ENCODE measurements at places on chromosomes 3 and 15. TPM values are rescaled to one million over a fixed set of nuclear protein-coding genes. Genes with fewer than 3 reads are reported as not detected.

GRCh38 chr15:40590667-40591050, 3.4 kb upstream of the KNL1 start:
- peaks cover 18% of the 10 kb centered on the region for H3K4me1 ChIP-seq
- peak overlapping the region; percentile 61 for H3K4me3 ChIP-seq
- peak overlapping the region; percentile 56 for H3K27ac ChIP-seq
- H3K27me3 ChIP-seq = no peaks in the 10 kb centered on the region

LYZL4 gene
- not detected for total RNA-seq

DNA sequence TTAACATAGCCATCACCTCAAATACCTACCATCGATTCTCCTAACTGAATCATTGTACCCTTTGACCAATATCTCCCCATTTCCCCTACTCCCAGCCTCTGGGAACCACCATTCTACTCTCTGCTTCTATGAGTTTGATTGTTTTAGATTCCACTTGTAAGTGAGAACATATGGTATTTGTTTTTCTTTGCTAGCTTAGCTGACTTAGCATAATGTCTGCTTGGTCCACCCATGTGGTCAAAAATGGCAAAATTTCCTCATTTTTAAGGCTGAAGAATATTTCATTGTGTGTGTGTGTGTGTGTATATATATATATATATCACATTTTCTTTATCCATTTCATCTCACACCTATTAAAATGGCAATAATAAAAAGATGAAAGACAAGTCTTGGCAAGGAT, 469.3 kb downstream of the FHIT start:
- H3K27me3 ChIP-seq = no peaks in the 10 kb centered on the region
- no peaks in the 10 kb centered on the region for H3K4me1 ChIP-seq
- no peak for DNase-seq
- H3K4me3 ChIP-seq = no peak overlapping the region

DNA sequence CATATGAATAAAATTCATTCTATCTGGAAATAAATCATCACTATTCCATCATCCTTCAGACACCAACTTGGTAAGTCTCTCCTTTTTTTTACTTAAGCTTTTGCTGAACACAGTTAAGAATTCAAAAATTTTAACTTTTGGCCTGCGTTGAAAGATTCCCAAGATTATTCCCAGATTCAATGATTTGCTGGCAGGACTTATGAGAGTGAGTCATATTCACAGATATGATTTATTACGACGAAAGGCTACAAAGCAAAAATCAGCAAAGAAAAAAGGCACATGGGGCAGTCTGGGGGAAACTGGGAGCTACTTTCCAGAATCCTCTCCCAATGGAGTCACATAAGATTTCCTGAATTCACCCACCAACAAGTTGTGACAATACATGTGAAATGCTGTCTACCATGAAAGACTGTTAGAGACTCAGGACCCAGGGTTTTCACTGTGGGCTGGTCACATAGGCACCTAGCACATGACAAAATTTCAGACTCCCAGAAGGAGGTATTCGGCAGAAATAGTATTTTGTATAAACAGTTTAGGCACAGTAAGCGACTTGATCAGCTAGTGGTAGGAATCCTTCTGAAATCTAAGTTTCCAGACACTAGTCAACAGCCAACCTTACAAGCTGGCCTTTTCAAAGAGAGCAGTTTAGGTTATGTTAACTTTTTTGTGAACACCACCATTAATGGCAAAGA, 82.1 kb downstream of the DLG1 start:
- no peaks in the 10 kb centered on the region for H3K36me3 ChIP-seq
- H3K4me3 ChIP-seq = no peak overlapping the region

DNA sequence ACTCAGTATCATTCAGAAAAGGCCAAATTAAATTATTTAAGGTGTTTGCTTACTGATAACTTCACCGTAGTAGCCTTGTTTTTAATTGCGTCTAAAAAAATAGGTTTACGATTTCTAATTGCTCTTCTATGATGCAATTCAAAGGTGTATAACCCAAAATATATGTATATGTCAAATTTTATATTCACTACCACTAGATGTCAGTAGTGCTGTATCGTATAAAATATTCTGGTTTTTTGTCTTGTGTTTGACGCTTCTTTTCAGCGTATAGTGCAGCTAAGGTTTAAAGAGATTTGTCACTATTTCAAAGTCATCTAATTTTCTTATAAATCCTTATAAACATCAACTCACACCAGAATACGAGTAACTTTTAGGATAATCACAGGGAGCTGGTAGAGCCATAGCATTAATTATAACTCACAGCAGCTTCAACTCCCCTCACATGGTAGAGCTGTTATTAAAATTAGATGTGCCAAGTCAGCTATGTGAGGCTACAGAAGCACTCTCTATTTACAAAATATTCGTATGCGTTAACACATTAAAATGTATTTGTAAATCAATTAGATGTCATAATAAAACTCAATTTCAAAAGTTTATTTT, 3.5 kb downstream of the PFN2 start:
- no peak for DNase-seq
- peaks cover 47% of the 10 kb centered on the region for H3K4me1 ChIP-seq
- peak overlapping the region; percentile 100 for H3K27ac ChIP-seq
- no peaks in the 10 kb centered on the region for H3K27me3 ChIP-seq

DNA sequence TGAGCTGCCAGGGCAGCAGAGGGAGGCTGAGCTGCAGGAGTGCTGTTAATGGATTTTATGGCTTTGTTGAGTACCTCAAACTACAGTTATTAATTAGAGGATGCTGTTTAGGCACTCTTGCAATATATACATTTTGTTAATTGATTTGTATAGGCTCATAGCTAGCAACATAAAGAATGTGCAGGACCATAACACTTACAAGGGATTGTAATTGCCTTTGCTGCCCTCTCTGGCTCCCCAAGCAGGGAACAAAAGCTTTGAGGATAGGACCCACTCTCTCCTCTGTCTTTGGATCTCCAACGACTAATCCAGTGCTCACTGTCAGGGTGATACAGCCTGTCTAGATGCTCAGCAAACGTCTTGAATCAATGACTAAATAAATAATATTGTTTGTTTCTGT, 1.2 kb upstream of the CLSTN2 start:
- H3K4me3 ChIP-seq = no peak overlapping the region
- H3K4me1 ChIP-seq = peaks cover 6% of the 10 kb centered on the region
- H3K36me3 ChIP-seq = no peaks in the 10 kb centered on the region
- peaks cover 26% of the 10 kb centered on the region for H3K27me3 ChIP-seq

- DNase-seq = no peak
- H3K4me1 ChIP-seq = no peaks in the 10 kb centered on the region
- H3K4me3 ChIP-seq = no peak overlapping the region
- no peaks in the 10 kb centered on the region for H3K27me3 ChIP-seq
- no peak overlapping the region for H3K27ac ChIP-seq
Observed at GRCh38 chr3:117433427-117433826, 723.8 kb downstream of the TUSC7 start.

DNA sequence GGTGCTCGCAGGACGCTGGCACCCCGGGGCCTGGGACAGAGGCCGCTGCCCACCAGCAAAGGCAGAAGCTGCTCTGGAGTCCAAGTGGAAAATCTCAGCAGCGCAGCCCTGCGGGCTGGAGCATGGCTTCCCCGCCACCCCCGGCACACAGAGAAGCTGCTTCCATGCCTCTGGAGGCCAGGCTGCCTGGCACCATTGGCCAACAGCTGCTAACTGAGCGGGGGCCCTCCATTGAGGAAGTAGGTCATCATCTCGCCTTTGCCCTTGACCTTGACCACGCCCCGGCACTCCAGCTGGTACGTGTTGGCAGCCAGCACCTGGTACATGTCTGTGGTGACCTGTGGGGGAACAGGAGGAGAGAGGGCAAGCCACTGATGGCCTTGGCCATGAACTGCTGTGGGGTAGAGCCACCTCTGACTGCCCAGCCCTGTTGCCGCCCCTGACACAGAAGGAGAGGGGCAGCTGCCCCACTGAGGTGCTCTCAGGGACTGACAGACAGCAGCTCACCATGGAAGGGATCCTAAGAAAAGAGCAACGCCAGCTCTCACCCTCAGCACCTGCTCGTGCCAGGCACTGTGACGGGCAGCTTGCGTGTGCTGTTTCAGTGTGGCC, 82.8 kb downstream of the SEC22A start:
- H3K4me3 ChIP-seq = no peak overlapping the region
- H3K36me3 ChIP-seq = no peaks in the 10 kb centered on the region
- no peaks in the 10 kb centered on the region for H3K27me3 ChIP-seq
- H3K4me1 ChIP-seq = no peaks in the 10 kb centered on the region
- H3K27ac ChIP-seq = no peak overlapping the region
- no peak for DNase-seq

DNA sequence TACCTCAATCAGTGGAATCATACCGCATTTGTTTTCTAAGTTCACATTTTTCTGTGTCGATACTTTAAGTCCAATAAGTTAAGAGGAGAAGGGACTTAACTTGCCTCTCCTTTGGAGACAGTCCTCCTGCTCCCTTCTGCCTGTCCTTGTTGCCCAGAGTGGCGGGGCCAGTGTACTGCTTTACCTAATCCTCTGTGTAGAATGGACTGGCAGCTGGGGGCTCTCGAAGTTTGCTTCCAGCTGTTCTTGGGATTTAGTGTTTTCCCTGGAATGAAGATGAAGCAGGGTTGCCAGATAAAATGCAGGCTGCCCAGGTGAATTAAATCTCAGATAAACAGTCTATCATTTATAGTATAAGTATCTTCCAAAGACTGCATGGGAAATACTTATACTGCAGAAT, 287.6 kb upstream of the C2CD4B start:
- H3K27me3 ChIP-seq = no peaks in the 10 kb centered on the region
- DNase-seq = no peak
- H3K4me3 ChIP-seq = no peak overlapping the region

GRCh38 chr3:171700157-171700556, 110.1 kb downstream of the PLD1 start:
- DNase-seq = no peak
- H3K36me3 ChIP-seq = no peaks in the 10 kb centered on the region
- no peaks in the 10 kb centered on the region for H3K4me1 ChIP-seq
- H3K27ac ChIP-seq = no peak overlapping the region

- DNase-seq = no peak
- no peak overlapping the region for H3K4me3 ChIP-seq
- H3K4me1 ChIP-seq = no peaks in the 10 kb centered on the region
- no peaks in the 10 kb centered on the region for H3K27me3 ChIP-seq
- no peaks in the 10 kb centered on the region for H3K36me3 ChIP-seq
Observed at GRCh38 chr3:17983106-17983505, 240.7 kb upstream of the TBC1D5 start.

DNA sequence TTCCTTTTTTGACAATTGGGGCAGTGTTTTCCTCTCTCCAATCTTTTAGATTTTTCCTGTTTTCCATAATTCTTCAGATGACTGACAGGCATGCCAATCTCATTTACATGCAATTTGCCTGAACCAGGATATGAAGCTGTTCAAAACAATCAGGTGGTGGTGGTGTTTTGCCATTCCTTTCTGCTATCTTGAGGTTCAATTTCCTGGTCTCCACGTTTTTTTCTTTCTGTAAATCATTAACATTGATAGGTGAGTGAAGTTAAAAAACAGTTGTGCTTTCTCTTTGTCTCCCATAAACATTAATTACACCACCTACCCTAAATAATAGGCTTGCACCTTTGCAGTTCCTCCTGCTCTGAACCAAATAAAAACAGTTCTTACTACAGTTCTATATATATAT, 49.1 kb downstream of the C2CD4A start:
- H3K36me3 ChIP-seq = no peaks in the 10 kb centered on the region
- no peak for DNase-seq
- H3K27me3 ChIP-seq = no peaks in the 10 kb centered on the region
- 0 out of 2 replicates have a peak, but pooled peaks cover 4% of the 10 kb centered on the region for H3K4me1 ChIP-seq

- H3K27me3 ChIP-seq = no peaks in the 10 kb centered on the region
- no peak overlapping the region for H3K27ac ChIP-seq
- H3K4me3 ChIP-seq = no peak overlapping the region
- H3K4me1 ChIP-seq = no peaks in the 10 kb centered on the region
Observed at GRCh38 chr15:24718289-24719082, 42.9 kb downstream of the NPAP1 start.

All from Panc1 (cell line).